ENCODE measurements at places on chromosomes 3 and 15.

DNA sequence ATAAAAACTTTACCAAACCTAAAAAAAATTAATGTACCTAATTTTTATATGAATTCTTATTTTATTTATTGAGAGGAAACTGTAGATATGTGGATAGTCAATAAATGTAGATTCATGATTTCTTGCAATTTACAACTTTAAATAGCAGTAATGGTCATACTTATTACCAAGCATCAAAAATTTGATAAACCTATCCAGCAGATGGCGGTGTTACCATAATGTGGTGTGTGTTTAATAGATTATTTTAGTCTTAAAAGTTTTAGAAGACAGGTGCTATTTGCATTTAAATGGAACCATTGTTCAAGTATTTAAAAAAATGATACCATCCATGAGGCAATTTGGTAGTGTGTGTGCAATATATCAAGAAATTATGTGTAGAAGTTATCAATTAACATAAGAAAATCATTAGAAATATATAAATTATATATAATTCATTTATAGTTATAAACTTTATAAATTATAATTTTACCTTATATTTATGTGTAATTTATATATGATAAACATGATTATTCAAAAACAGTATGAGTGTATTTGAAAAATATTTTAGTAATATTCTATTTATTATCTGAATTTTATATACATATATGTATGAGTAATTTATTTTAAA lies 176.0 kb upstream of the BCHE start:
- DNase-seq: peak; percentile 40

DNA sequence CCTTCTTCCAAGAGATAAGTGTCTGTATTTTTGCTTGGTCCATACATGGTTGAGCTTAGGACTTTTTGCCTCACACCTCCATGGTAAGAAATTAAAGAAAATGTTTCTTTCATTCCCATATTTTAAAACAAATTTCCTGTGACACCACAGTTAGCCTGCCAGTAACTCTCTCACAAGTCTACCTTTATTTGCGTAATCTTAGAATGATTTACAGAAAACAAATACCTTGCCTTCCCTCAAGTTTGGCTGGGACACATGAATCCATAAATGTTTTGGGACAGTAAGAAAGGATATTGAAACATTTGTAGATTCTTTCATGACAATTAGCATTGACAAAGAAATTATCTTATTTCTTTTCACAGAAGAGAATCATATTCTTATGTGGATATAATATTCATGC lies 3.8 kb upstream of the ARL14 start:
- DNase-seq: no peak

- no peak for DNase-seq
Observed at GRCh38 chr3:54215521-54215920, 93.2 kb downstream of the CACNA2D3 start.

- peak; percentile 20 for DNase-seq
Observed at GRCh38 chr15:50881121-50882048, 27.1 kb upstream of the AP4E1 start.

GRCh38 chr15:101499863-101500713 lies 10.6 kb upstream of the PCSK6 start:
- DNase-seq: peak; percentile 66

- DNase-seq: peak; percentile 60
Observed at GRCh38 chr15:32677238-32677750, 35.8 kb downstream of the SCG5 start.

- no peak for DNase-seq
Observed at GRCh38 chr15:70240082-70240481, 142.4 kb upstream of the TLE3 start.

GRCh38 chr3:125431912-125432790 lies 57.0 kb upstream of the ZNF148 start:
- no peak for DNase-seq

DNA sequence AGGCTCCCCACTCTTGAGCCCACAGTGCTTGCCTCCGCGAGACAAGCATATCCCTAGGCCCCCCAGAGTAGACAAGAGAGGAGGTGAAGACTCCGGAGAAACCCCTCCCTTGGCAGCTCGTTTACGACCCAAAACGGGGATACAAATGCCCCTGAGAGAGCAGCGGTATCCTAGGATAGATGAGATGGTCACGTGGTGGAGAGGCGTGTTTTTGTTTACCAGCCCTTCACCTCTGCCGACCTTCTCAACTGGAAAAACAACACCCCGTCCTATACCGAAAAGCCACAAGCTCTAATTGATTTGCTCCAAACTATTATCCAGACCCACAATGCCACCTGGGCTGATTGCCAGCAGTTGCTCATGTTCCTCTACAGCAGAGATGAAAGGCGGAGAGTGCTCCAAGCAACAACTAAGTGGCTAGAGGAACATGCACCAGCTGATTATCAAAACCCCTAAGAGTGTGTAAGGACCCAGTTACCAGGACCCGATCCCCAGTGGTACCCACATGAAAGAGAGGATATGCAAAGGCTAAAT lies 99.5 kb upstream of the OSBPL11 start:
- DNase-seq: no peak

DNA sequence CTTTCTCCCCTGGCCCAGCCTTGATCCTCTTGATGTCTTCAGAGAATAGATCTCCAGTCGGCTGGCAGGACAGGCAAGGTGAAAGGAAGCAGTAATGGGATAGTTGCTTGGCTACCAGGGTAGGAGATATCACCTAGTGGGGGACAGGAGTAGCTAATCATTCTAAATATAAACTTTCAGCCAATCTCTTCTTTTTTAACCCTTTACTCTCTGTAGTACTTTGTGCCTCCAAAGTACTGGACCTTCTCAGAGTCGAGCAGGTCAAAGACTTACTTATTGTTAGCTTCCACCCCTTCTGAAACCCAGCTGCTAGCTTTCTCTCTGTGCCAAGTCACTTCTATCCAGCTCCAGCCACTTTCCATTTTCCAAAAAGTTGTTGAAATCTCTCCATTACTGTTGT lies 43.4 kb upstream of the FILIP1L start:
- no peak for DNase-seq

DNA sequence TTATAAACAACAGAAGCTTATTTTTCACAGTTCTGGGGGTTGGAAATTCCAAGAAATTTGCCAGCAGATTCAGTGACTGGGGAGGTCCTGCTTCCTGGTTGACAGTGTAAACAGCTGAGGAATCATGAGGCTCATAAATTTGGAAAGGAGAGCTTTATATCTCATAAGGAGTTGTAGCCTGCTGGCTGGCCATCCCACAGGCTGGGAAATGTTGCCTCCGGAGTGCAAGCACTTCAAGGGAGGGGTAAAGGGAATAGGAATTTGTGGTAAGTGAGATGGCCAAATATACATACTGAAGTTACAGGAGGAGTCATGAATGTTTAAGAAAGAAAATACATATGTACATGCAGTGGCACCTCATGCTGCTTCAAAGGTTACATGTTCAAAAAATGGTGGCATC lies 217.2 kb upstream of the CBLB start:
- DNase-seq: peak; percentile 5

- DNase-seq: peak; percentile 53
Observed at GRCh38 chr3:171850320-171850959, 7.3 kb downstream of the TMEM212 start.

DNA sequence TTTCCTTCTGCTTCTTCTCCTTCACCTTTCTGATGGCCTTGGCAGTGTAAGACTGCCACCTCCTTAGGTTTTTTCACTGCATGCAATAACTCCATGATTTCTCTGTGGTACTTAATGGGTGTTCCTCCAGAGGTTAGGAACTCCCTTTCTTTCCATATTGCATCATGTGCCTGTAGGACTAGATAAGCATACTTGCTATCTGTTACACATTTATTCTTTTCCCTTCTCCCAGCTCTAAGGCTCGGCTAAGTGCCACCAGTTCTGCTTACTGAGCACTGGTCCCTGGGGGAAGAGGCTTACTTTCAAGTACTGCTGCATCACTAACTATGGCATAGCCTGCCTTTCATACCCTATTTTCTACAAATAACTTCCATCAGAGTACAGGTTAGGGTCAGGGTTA lies 351.8 kb downstream of the OTOL1 start:
- DNase-seq: no peak

DNA sequence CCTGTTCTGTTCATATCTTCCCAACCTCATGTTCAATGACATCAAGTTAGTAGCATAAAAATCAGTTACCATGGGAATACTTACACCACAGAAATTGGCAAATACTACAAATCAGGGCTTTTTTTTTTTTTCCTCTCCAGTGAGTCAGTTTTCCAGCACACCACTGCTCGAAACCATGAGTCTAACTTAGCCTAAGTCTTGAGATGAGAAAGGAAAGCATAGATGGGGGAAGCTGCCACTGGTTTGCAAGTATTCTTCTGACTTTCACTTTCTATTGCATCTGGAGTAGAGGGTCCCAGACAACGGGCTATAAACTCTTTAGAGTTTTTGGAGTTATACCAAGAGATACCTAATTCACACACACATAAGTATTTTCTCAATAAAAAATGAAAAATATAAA lies 416.1 kb upstream of the LMCD1 start:
- no peak for DNase-seq

DNA sequence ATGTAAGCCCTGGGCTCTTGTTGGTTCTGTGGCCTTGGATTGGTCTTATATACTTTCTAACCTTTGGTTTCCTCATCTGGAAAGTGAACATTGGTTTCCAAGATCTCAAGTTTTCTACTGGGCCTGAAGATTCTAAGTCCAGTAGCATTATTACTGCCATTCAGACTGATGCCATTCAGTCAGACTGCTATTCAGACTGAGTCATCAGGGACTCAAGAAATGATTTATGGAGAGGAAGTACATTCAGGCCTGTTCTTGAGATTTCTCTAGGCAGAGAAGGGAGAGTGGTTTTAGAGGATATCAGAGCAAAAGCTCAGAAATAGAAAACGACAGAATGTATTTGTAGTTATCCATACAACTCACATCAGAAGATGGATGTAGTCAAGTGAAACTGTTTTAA lies 557.2 kb downstream of the NR2F2 start:
- peak; percentile 73 for DNase-seq

DNA sequence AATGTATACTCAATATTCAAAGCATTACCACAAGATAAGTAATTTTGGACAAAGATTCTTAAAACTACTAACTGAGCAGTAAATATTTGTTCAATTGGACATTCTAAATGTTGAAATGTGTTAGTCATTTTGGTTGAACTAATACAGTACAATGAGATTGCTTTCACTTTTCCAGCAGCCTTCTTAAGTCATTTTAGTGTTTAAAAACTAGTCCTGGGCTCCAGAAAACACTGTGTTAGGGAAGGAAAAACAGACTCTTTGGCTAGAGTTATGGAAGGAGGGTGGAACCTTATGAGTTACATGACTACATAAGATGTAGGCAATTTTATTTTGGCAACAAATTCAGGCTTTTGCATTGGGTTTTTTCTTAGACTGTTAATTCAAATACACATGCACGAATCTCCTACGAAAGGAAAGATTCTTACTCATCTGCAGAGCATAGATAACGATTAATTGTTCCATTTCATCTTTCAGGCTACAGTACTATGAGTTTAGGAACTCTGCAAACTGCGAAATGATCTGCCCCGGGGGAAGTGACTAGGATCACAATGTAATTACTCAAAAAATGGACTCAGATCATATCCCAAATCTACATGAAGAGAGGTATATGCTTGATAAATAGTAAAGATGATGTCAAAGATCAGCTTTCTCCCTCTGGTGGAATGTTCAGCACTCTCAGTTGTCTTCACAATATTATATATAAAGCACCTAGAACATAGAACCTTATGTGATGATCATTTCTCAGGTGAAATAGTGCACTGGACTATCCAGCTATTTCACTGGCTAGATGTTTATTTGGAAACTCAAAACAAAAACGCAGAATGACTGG lies 492.8 kb upstream of the MDFIC2 start:
- DNase-seq: peak; percentile 3

- DNase-seq: no peak
Observed at GRCh38 chr15:101009176-101009575, 90.0 kb downstream of the LRRK1 start.
